ENCODE measurements at places on chromosomes 6 and 20. TPM values are rescaled to one million over a fixed set of nuclear protein-coding genes. Genes with fewer than 3 reads are reported as not detected.

- no peak for DNase-seq
Measured at GRCh38 chr6:116828983-116829382, at the start of gene GPRC6A. Gene GPRC6A, minus strand, starts transcription at chr6:116829083. Its CDS starts 70 bp downstream, at chr6:116829013.

- no peak for DNase-seq
Measured at GRCh38 chr20:22062874-22063273, 357.4 kb downstream of the PAX1 start.

- DNase-seq: no peak
Measured at GRCh38 chr6:22106451-22106850, 190.4 kb downstream of the PRL start.

- no peak for DNase-seq
Measured at GRCh38 chr6:122997541-122998150, 1.6 kb downstream of the CLVS2 start.

GRCh38 chr6:17448165-17448564, 54.8 kb downstream of the CAP2 start:
- no peak for DNase-seq

- no peak for DNase-seq
Measured at GRCh38 chr6:9025796-9026394, 590.5 kb upstream of the SLC35B3 start.

- no peak for DNase-seq
Measured at GRCh38 chr20:60214901-60215815, 256.9 kb downstream of the CDH26 start.

- no peak for DNase-seq
Measured at GRCh38 chr6:12535586-12536314, 180.8 kb upstream of the PHACTR1 start.

HTR1B gene
- not detected for total RNA-seq

DNA sequence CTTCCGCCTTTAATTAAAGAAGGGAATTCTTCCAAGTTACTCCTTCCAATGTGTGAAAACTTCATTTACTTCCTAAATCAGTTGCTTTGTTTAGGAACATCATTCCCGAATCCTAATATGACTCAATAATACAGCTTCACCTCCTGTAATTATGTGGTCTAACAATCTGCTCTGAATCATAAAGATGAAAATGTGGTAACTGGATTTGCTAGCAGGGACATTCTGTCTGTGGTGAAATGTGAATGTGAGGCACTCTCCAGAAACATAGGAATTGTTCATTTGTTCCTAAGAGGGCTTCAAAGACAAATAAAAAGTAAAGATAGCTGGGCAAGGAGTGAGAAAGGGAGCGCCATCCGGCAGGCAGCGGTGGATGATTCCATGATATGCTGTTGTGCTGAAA, 678.1 kb downstream of the KIF16B start:
- DNase-seq: no peak

DNA sequence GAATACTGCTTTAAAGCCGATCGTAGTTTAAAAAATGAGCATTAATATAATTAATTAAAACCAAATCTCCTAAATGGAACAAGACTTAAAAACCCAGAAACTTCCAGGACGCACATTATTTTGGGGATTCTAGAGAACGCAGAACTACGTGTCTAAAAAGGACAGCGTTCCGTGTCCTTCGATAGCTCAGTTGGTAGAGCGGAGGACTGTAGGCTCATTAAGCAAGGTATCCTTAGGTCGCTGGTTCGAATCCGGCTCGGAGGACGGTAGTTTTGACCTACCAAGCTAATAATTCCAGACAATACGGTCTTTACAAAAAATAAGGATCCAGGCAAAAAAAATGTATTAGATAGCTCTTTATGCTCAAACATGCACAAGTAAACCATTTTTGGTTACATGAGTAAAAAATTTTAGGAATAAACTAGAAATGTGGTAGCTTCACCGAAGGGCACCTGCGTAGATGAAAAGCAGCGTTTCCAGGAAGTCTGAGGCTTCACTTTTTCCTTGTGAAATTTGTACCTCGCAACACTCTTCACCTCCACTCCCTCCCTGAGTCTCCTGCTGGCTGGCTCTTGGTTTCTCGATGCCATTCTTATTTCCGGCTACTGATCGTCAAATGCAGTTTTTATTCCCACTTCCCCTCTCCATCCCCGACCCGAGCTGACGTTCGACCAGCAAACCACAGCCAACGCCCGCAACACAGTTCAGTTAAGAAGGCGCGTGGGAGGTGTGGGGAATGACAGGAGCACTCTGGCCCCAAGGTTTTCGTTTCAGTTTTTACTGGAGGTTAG, 19.6 kb upstream of the ABT1 start:
- no peak for DNase-seq

GRCh38 chr20:36145877-36146707, 8.4 kb upstream of the EPB41L1 start:
- peak; percentile 62 for DNase-seq

ANKS1A gene
- 20.9 TPM for total RNA-seq

ZNF76 gene
- 24.1 TPM for total RNA-seq

GRCh38 chr20:54172532-54172855, 1.3 kb downstream of the CYP24A1 start:
- DNase-seq: no peak

DNA sequence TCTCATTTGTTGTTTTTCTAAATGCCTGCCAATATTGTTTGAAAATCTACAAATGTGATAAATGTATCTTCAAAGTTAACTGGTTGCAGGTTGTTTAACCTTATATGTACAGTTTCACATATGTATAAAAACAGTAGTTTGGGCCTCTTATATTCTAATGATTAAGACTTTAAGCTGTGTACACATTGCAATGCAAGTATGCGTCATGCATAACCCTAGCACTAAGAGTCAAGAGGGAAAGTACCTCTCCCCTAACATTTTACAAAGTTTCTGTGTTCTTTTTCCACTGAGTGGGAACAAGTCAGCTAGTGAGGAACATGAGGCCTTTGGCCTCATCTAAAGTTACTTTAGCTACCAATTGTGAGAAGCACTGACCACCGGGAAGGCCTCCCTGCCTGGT, 25.7 kb upstream of the MICB start:
- no peak for DNase-seq

DNA sequence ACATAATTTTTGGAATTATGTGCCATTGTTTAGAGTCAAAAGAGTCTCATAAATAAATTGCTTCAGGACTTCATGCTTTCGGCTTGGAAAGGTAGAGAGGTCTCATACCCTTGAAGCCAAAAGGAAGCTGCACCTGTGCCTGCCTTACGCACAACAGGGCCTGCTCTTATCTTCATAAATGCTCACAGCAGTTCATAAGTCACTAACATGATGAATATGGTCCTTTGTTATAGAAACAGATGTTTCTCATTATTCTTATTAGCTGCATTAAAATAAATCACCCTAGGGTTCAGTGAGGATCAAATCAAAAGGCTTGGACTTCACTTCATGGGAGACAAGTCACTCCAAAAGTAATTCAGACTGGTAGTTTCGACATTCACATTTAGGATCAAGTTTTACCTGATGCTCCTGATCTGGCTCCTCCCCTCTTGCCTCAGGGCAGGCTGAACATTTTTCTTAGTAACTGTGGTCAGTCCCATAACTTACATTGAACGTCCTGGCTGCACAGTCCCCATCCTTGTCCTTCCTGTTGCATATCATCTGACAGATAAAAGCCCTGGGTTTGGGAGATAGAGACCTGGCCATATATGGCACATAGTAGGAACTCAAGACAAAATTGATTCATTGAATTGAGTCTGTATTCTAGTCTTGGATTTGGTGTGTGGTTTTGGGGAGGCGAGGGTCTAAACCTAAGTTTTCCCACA, 20.7 kb upstream of the SH3BGRL2 start:
- no peak for DNase-seq

HACE1 gene
- 8.3 TPM for total RNA-seq

DLL1 gene
- total RNA-seq: 26.8 TPM

DNA sequence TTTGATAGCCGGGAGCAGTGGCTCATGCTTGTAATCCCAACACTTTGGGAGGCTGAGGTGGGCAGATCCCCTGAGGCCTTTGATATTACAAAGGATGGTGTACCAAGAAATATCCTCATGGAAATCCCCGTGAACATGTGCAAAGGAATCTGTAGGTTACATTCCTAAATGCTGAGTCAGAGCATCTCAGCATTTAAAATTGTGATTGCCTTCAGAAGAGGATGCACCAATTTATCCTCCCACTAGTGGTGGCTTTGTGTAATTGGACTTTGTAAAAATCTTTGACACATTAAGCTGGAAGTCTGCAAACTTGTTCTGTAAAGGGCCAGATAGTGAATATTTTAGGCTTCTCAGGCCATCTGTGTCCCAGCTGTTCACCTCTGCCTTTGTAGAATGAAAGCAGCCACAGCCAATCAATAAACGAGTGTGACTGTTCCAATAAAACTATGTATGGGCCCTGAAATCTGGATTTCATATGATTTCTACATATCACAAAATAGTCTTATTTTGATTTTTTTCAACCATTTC, 11.8 kb downstream of the TMEM14B start:
- no peak for DNase-seq

GRCh38 chr6:150720774-150721233, 121.1 kb downstream of the PLEKHG1 start:
- DNase-seq: no peak

DNA sequence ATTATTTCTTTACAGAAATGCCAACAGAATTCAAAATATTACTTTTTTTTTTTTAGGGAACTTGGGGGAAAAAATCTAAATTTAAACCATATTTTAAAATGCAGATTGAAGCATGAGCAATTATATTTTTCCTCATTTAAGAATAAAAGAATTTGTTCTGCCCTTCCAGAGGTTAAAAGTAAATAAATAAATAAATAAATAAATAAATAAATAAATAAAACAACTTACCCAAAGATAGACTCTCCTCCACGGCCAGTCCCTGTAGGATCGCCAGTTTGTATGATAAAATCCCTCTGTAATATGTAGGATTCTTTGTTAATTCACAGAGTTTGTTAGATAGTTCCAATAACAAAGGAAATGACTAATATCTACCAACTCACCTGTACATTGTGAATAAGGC, 4.7 kb downstream of the PPIL4 start:
- DNase-seq: no peak

DNA sequence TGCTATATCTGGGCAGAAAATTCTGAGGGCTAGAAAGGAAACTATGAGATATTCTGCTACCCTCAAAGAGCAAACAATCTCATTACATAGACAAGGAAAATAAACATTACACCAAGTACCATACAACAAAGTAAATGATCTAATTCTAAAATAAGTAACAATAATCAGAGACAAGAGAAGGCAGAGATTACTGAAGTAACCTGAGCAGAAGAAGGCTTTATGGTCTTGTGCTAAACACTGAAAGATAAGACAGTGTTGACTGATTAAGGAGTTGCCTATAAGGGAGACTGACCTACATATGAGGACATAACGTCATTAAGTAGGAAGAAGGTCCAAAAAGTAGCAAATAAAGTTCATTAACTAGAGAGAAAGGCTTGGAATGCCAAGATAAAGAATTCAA, 134.2 kb downstream of the MTFR2 start:
- DNase-seq: no peak

KIAA1755 gene
- total RNA-seq: 8.1 TPM

- peak; percentile 36 for DNase-seq
Measured at GRCh38 chr20:35146299-35146919, 727 bp downstream of the EDEM2 start.

GRCh38 chr6:73418081-73418741, 23.6 kb downstream of the DDX43 start:
- no peak for DNase-seq

DNA sequence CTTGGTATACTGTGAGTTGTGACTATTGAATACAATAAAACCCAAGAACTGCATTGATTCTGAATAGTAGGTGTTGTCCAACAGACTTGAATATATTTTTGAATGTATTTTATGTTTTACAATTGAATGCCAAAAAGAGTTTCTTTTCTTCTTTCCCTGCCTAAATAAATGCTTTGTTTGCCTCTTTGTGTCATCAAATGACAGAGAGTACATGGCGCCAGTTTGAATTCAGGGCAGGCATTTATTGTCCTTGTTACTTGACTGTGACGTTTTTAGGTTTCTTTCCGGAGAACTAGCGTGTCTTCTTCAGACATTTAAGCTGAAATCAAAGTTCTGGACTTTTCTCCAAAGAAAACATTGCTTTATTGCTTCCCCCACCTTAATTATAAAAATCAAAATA, 16.6 kb downstream of the KIF3B start:
- no peak for DNase-seq

NRSN2 gene
- total RNA-seq: 20.6 TPM

DNA sequence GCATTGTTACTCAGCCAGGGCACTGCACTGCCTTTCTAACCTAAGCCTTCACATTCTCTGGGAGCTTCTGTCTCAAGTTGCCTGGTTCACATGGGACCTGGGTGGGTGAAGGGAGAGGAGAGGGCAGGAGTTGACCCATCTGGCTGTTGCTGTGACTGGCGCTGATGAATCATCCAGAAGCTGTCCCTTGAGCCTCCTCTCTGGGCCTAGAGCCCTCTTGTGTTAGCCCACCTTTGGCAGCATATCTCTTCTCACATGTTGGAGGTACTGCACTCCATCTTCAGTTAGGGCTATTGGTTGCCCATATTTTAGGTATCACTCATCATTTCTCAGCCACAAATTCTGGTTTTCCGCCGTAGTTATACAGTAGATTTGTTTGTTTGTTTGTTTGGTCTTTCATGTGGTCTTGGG, 19.8 kb downstream of the XRN2 start:
- DNase-seq: no peak

DNA sequence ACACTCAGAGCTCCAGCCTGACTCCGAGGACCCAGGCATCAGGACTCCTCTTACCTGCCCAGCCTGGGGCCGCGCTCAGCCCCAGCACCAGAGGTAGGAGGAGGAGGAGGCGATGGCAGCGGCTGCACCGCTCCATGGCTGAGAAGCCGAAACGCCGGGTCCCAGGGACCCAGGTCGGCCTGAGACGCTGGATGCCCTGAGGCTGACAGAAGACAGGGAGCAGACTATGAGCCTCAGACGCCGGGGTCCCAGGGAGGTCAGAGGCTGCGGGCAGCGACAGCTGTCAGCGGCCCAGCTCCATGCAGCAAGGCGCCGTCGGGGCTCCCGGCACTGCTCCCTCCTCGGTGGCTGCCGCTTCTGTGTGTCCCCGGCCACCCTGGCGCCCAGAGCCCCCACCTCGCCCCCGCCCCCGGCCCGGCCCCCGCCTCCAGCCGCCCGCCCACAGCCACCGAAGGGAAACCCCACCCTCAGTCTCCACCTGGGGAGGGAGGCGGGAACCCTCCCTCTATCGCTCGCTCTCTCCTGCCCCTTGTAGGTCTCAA, at the start of gene COL11A2:
TSS of gene COL11A2 (minus strand) at position 363 of the 542 bp plus-strand sequence. CDS start at position 136, 227 bp downstream.
- no peak for DNase-seq

DNA sequence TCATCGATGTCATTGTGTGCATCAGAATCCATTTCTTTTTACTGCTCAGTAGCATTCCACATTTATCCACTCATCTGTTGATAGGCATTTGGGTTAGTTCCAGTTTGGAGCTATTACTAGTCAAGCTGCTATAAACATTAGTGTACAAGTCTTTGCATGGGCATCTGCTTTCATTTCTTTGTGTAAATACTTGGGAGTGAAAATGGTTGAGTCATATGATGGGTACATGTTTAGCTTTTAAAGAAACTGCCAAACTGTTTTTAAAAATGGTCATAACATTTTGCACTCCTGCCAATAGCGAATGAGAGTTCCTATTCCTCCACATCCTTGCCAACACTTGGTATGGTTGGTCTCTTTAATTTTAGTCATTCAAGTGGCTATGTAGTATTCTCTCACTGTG, 21.2 kb upstream of the SLC22A2 start:
- no peak for DNase-seq
